ELR (cell line): ENCODE measurements at places on chromosomes 1 and 21.

GRCh38 chr1:201781437-201781836, 47.5 kb upstream of the IPO9 start:
- no peak for DNase-seq

DNA sequence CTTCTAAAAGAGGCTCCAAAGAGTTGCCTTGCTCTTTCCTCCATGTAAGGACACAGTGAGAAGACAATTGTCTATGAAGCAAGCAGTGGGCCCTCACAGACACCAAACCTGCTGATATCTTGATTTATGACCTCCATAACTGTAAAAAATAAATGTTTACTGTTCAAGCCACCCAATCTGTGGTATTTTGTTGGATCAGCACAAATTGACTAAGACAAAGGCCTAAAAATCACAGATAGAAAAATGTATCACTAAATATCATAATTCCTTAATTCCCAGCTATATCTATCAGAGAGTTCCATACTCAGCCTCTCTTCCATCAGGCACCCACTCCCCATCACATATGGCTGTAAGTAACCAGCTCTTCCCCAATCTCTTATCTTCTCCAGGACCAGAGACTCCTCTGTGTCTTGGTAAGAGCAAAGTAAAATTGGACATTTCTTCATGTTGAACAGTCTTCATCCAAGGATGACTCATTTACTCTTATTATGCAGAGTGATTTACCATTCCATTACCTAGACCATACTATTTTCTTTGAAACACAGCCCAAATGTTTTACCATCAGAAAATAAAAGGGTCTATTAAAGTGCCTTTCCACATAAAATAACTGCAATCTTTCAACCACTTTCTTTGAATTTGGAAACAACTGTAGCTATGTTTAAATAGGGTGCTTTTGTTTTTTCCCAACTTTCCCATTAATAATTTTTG, 503.6 kb downstream of the MRPL39 start:
- peak; percentile 2 for DNase-seq

- no peak for DNase-seq
These were observed 1165.2 kb upstream of the PRMT6 start for GRCh38 chr1:105891308-105891707.

DNA sequence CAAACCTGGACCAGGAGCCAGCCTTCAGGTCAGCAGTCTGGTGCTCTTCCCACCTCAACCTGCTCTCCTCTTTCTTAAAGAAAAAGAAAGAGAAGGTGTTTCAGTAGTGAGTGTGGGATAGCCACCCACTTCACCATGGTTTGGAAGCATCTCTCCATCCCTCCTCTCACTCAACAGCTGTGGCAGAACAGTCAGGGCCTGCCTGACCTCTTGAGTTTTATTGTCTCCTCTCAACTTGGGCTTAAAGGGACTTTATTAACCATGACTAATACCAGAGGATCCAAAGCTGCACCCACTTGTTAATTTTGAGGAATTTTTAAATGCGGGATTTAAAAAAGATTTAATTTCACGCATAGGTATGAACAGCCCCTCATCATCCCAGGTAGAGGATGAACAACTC, 570 bp upstream of the VASH2 start:
- DNase-seq = no peak

DNA sequence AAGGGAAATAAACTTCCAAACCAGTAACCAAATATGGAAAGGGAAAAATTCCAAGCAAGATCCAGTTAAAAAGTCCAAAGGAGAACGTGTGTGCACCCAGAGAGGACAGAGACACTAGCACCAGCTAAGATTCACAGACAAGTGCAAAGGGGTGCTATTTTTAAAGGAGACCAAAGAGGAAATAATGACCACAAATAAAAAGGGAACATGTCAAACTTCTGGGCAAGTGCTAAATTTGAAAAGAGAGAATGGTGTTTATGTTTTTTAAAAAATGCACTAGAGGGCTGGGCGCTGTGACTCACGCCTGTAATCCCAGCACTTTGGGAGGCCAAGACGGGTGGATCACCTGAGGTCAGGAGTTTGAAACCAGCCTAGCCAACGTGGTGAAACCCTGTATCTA, 8.6 kb downstream of the JAM2 start:
- no peak for DNase-seq

DNA sequence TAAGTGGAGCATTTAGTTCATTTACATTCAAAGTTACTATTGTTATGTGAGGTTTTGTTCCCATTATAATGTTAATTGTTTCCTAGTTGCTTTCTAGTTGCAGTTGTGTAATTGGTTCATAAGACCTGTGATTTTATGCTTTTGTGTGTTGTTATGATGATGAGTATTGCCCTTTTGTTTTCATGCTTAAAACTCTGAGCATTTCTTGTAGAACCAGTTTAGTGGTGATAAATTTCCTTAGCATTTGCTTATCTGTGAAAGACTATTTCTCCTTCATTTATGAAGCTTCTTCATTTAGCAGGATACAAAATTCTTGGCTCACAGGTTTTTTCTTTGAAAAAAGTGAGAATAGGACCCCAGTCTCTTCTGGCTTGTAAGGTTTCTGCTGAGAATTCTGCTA, 274.8 kb upstream of the SPAG17 start:
- DNase-seq = no peak

- DNase-seq = no peak
These were observed 339.7 kb upstream of the B3GALT2 start for GRCh38 chr1:193525917-193526710.

DNA sequence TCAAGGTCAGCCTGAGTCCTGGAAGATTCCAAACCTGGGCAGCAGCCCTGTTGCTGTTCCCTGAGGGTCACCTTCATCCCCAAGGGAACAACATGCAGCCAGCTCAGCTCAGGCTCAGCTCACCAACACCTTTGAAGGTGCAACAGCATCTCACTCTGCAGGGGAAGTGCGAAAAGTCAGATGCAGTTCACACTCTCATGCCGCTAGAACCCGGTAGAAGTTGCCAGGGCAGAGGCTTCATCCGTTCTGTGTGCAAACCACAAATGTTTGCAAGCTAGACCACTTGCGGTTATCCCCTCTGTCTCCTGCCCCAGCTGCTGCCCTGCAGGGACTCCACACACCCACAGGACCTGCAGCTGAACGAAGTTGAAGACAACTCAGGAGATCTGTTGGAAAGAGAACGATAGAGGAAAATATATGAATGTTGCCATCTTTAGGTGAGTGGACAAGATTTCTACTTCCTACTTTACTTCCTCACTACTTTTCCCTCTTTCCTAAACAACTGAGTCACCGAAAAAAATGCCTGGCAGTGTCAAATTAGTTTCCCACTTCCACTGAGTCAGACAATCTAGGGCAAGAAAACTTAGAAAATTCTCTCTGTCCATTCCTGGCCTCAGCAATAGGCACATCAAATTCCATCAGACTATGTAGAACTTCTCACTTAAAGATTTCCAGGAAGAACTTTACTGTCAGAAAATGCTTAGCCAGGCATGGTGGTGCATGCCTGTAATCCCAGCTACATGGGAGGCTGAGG, 1.8 kb upstream of the FCRL6 start:
- DNase-seq = peak; percentile 58

- no peak for DNase-seq
These were observed 37.7 kb upstream of the GPR37L1 start for GRCh38 chr1:202084791-202085681.

DNA sequence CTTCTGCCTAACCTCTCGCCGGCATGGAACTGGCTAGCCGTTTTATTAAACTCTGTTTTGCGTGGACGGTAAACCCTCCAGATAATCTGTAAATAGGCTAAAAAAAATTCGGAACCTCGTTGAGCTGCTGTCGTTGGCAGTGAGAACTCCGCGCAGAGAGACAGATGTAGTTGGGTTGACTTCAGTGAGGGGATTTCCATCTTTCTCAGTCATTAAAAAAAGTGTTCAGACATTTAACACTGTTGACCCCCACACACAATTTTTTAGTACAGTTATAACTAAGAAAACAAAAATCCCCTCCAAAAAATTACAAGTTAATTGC, 464 bp downstream of the PARK7 start:
- no peak for DNase-seq

- DNase-seq = no peak
These were observed 347.4 kb downstream of the KCNH1 start for GRCh38 chr1:210786546-210786945.

GRCh38 chr1:1333551-1334241, 2.6 kb downstream of the TAS1R3 start:
- DNase-seq = no peak

DNA sequence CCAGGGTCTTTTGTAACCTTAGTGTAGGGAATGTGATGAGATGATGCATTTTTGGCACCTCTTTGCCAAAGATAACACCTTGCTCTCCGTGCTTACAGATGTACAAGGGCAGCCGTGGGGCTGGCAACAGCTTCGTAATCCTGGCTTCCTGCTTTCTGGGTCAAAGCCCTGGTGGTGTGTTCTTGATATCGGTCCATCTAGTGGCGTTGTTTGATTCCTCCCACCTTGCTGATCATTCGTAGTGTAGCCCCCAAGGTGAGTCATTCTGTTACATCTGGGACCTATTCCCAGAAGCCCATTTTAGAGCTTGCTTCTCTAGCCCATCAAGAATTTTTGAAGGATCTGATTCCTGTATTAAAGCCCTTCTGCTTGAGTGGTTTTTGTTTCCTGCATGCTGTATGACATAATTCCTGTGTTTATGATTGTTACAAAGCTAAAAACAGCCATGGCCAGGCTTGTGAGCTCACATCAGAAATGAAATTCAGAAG, 7.0 kb upstream of the CCT8 start:
- DNase-seq = no peak

- peak; percentile 21 for DNase-seq
These were observed 121.2 kb upstream of the KCNJ6 start for GRCh38 chr21:38037416-38037815.

DNA sequence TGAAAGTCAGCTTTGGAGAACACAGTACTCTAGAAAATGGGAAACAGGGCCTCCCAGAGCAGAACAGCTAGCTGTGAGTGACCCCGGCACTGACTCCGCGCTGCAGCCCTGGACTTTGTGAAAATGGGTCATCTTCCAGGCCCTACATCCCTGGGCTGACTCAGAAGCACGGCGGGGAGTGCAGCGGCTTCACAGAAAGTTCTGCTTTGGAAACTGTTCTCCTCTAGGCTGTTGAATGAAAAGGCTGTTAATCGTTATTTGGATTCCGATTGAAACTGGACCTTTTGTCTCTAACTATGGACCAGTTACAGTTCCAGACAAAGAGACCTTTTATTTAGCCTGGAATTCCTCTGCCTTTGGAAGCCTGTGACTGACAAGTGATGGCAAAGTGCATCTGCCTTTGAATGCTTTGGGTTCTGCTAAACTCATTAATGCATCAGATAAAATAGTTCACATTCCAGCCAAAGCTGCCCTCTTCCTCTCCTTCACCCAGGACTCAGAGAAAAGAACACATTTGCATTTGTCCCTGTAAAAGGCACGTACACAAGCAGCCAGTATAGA, 144.9 kb upstream of the HOOK1 start:
- peak; percentile 79 for DNase-seq

DNA sequence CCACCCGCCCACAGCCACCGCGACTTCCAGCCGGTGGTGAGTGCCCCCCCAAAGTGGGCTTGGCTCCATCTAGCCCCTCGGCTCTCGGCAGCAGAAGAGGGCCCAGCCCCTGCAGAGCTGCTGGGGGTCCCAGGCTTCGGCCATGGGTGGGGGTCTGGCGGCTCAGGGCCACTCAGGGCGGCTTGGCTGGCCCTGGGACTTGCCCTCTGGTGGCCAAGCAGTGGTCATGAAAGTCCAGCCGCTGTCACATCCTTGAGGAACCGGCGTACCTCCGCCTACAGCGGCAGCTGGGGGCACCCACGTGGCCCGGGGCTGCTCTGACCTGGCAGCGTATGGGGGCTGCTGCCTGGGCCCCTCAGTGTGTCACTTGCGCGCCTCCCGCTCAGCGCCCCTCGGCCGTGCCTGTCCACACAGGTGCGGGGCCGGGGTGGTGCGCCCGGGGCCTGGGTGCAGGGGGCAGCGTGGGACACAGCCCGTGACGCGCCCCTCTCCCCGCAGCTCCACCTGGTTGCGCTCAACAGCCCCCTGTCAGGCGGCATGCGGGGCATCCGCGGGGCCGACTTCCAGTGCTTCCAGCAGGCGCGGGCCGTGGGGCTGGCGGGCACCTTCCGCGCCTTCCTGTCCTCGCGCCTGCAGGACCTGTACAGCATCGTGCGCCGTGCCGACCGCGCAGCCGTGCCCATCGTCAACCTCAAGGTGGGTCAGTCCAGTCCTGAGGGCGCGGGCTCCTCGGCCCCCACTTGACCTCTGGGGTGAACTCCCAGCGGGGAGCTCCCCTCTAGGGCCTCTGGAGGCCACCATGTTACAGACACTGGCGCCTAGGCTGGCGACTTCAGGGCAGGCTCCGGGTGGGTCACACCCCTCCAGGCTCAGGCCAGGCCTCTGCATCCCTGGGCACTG, 32.4 kb downstream of the SLC19A1 start:
- no peak for DNase-seq

DNA sequence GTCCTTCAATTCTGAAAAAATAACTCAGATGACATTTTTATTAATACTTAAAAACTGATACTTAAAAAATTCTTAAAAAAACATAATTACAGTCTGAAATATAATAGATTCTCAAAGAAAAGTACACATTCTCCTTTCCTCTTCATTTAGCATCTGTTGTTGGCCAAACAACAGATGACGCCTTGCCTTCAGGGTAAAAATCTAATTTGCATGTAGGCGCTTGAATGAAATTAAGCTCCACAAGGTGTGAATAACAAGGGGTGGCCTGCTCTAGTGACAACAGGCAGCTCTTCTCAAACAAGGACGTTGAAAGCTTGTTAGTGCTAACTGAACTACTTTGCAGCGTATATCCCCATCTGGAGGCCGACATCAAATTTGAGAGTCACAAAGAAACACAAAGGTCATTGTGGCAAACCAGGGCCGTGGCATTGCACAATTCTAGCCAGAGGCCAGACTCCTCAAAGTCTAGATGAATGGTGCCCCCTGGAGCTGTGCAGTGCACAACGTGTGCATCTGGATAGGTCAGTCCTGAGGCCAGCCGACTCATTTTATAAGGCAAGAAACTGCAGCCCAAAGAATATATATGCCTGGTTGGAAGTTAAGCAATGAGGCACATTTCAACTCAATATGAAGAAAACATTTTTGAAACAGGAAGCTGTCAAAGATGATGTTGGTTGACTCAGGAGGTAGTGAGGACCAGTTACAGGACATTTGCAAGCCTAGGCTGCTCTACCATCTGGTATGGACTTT, 459.2 kb upstream of the RUNX1 start:
- peak; percentile 81 for DNase-seq

DNA sequence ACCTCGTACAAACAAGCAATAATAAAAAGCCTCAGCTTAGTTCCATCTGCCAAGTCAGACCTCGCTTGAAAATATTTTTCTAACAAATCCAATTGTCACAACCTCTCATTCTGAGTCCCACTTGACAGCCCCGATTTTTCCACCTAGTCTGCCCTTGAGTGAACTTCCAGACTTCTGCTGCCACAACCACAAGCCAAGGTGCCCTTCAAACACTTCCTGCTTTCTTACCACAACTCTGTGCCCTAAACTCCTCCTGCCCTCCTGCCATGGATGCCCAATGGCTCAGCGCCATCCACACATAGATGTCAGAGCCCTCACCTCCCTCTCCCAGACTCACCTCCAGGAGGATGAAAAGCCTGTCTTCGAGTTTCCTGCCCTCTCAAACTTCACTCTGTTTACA, 3.9 kb downstream of the TMPRSS2 start:
- no peak for DNase-seq

- no peak for DNase-seq
These were observed 180.4 kb upstream of the FOXD3 start for GRCh38 chr1:63142001-63142400.
